Small intestine (tissue), 16 donors: ENCODE measurements at places on chromosomes 3 and 15. TPM values are rescaled to one million over a fixed set of nuclear protein-coding genes. Genes with fewer than 3 reads are reported as not detected.

DNA sequence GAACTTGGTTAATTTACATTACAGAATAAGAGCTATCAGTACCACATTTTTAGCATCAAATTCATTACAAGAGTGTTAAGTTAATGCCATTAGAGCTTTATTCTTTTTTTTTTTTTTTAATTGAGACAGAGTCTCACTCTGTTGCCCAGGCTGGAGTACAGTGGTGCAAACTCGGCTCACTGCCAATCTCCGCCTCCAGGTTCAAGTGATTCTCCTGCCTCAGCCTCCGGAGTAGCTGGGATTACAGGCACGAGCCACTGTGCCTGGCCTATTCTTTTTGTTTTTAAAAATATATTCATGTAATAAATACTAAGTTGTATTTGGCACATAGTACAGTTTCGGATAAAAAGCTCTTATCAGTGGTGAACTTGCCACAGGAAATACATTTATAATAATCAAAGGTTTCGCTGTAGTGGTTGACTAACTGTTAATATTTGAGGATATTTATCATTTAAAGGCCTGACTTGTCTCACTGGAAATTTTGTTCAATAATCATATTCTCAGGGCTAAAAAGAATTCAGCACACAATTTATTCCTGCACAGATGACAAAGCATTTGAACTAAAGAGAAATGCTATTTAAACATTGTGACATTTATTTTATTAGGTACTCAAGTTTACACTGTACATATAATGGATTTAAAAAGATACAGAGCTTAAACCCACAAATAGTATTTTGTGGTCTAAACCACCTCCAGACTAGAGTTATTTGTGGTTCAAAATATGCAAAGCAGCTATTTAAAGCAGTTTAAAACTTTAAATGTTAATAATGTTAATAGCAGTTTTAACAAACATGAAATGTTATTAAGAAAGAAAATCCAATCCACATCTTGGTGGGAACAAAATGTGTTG, 6.1 kb upstream of the LEKR1 start:
- DNase-seq: no peak

- DNase-seq: no peak
Observed at GRCh38 chr3:126859415-126860246, 123.3 kb upstream of the PLXNA1 start.

GRCh38 chr3:35404571-35404970, 234.8 kb upstream of the ARPP21 start:
- no peak for DNase-seq

GRCh38 chr3:118641608-118642007, 393.0 kb downstream of the IGSF11 start:
- DNase-seq: peak; percentile 5

- DNase-seq: no peak
Observed at GRCh38 chr15:56910801-56911200, 7.6 kb upstream of the TCF12 start.

DNA sequence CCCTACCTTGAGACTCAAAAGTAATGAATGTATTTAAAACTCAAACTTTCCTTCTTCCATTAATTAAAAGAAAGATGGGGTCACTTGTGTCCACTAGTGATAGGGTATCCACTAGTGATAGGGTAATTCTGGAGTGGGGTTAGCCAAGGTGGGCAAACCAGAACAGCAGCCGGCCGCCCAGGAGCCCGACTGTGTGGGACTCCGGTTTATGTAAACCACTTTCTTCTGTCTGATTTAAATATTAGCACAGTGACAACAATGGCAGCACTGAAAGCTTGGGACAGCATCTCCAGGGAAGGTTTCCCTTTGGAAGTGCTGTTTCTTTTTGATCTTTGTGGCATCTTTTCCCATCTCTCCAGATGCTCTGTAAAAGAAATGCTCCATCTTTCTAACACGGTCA, 722 bp downstream of the MYZAP start:
- DNase-seq: peak; percentile 38

GRCh38 chr3:194852345-194852744, 166.7 kb downstream of the FAM43A start:
- no peak for DNase-seq

DNA sequence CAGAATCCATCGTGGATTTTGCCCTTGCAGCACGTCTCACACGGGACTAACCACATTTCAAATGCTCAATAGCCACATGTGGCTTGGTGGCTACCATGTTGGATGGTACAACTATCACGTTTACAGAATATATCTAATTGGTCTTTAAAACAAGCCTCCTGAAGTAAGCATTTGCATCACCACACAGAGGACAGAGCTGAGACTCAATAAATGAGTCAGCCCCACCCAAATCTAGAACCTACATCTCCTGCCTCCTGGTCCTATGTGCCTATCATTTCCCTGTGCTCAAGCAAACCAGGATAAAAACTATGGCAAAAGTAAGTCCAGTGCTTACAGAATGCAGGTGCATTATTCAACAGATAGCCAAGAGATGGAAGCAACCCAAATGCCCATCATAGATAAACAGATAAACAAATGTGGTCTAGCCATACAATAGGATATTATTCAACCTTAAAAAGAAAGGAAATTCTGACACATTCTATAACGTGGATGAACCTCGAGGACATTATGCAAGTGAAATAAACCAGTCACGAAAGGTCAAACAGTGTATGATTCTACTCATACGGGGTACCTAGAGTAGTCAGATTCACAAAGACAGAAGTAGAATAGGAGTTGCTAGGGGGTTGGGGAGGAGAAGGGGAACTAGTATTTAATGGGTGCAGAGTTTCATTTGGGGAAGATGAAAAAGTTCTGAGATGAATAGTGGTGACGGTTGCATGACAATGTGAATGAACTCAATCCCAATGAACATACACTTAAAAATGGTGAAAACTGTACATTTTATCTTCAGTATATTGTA, 43.9 kb downstream of the SRGAP3 start:
- DNase-seq: no peak

DNA sequence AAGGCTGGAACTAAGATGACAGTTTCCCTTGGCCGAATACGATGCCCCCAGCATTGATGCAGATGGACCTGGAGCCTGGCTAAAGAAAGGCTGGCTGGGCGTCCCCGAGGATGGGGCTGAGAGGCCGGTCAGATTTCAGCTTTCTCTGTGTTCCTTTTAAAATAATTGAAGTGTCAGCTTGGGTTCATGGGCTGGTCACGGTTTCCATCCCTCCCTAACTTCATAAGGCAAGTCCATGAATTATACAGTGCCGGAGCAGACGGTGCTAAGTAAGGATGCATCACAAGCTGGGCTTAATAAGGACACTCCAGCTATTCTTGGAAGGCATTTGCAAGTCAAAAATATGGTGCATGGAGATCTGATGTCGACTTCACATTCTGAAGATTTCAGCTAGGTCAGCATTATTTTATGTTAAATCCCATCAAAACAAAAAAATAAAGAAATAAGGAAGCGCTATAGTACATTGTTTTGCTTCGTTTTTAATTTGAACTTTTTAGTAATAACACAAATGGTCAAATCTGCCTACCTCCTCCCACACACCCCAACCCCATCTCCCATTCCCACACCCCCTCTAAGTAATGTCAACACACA, 220.8 kb downstream of the RPLP1 start:
- DNase-seq: no peak

GRCh38 chr15:69080295-69081248, 66.1 kb downstream of the NOX5 start:
- no peak for DNase-seq

DNA sequence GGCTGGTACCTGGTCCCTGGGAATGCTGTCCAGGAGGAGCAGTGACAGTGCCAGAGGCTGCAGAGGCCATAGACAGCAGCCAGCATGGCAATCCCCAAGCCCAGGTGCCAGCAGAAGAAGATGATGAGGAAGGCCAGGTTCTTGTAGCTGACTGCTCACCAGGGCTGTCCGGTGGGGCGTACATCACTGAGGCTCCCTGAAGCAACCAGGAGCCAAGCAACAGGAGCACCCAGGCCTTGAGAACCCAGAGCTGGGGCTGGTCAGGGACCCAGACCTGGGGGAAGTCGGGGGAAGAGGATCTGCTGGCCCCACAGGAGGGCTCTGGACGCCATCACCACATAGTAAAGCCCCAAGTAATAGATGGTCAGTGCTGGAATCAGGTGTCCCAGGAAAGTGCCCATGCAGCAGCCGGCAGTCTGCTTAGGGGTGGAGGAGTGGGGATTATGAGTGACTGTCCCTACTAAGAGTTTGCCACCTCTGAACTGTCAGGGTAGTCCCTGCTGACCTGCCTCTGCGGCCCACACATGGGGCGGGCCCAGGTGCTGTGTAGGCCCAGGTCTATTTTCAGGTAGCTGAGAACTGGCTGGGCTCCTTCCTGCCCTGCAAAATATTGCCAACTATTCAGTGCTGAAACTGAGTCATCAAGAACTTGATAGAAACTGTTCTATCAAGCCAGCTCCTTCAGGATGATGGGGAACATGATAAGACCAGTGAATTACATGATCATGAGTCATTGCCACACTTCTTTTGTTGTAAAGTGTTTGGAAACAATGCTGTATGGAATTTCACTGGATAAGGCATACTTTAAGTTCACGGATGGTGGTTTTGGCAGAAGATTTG, 68.7 kb downstream of the CHRD start:
- DNase-seq: no peak

GRCh38 chr15:68326711-68327354, 49.3 kb downstream of the FEM1B start:
- no peak for DNase-seq

GRCh38 chr15:95394186-95395067, 936.1 kb upstream of the NR2F2 start:
- no peak for DNase-seq

DNA sequence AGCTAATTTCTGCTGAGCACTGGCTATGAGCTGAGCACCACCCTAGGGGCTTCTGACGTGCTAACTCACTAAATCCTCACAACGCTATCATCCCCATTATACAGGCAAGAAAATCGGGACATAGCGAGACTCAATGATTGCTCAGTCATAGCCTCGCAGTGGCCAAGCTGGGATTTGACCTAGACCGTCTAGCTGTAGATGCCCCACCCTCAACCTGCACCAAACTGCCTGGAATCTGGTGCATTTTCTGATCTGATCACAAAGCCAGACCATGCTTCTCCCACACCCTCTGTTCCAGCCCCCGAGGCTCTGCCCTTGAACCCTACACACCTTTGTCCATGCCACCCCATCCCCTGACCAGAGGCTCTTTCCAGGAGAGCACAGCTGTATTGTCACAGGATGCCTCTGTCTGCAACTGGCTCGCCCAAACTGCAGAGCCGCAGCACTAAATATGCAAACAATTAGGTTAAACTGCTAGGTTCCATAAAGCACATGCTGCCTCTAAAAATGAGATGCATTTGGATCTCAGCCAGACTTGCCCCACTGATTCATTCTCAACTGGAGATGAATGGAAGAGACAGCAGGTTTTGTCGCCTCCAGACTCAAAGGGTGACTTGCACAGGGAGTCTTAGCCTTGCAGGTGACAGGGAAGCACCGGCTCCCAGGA, 95.2 kb downstream of the NUP210 start:
- no peak for DNase-seq

DNA sequence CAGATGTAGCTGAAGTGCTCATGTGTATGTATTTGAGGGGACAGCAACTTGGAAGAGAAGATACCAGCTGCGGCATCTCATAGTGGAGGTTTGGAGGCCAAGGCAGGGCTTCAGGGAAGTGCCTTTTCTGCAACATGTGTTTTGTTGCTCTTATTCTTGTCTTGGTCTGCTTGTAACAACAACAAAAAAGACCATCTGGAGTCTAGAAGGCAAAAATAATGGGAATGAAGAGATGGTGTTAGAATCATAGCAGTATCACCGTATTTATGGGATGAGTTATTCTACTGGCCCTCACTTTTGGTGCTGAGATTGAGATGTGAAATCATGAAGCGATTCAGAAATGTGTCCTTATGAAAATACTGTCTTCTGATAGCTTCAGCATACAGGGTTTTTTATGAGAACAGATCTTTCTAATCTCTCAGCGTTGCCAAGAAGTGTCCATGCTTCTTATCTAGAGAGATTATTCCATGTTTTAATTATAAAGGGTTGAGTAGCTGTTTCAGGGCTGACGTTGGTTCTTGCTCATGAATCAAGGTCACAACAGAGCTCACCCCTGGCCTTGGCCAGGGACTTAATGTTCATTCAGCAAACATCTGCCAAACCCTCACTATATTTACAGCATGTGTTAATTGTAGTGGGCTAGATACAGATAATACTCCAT, 58.0 kb downstream of the ITPR1 start:
- DNase-seq: peak; percentile 27

GRCh38 chr3:49021813-49022687, at the start of gene NDUFAF3:
NDUFAF3 (plus strand) TSS chr3:49022121; CDS start chr3:49022145, 24 bp downstream.
- peak; percentile 98 for DNase-seq

- DNase-seq: peak; percentile 64
Observed at GRCh38 chr3:171354049-171354705, 106.0 kb downstream of the TNIK start.

- no peak for DNase-seq
Observed at GRCh38 chr3:109943181-109943580, 605.8 kb upstream of the DPPA4 start.

DNA sequence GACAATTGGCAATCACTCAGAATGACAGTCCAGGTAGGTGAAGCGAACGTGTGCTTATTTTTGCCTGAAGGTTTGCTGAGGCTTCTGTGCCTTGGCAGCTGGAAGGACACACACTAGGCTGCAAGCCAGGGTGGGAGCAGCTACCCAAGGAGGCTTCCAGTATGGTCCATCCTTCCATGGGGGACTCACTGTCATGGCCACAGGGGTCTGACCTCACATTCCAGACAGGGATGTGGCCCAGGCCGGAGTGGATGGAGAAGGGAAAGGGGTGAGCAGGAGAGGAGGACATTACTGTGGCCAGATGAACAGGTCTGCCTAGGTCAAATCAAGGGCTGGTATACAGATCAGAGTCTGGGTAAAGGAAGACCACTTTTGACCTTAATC, 247.7 kb downstream of the ADAMTS17 start:
- DNase-seq: no peak

GRCh38 chr3:180633722-180634121, 31.8 kb downstream of the TTC14 start:
- no peak for DNase-seq

The CYP8B1 gene
- polyA plus RNA-seq: not detected

The SOX14 gene
- not detected for polyA plus RNA-seq

The ACTRT3 gene
- 2.0 TPM for polyA plus RNA-seq

The DUOX1 gene
- polyA plus RNA-seq: not detected

The C3orf52 gene
- polyA plus RNA-seq: 5.9 TPM

The TRIM42 gene
- polyA plus RNA-seq: not detected

The EPHA6 gene
- polyA plus RNA-seq: 0.78 TPM

The HGD gene
- polyA plus RNA-seq: 14.4 TPM

The MINAR1 gene
- polyA plus RNA-seq: not detected

The SLC38A3 gene
- not detected for polyA plus RNA-seq

The GOLGA8R gene
- 5.4 TPM for polyA plus RNA-seq
